ENCODE measurements at places on chromosomes 6 and 20.

DNA sequence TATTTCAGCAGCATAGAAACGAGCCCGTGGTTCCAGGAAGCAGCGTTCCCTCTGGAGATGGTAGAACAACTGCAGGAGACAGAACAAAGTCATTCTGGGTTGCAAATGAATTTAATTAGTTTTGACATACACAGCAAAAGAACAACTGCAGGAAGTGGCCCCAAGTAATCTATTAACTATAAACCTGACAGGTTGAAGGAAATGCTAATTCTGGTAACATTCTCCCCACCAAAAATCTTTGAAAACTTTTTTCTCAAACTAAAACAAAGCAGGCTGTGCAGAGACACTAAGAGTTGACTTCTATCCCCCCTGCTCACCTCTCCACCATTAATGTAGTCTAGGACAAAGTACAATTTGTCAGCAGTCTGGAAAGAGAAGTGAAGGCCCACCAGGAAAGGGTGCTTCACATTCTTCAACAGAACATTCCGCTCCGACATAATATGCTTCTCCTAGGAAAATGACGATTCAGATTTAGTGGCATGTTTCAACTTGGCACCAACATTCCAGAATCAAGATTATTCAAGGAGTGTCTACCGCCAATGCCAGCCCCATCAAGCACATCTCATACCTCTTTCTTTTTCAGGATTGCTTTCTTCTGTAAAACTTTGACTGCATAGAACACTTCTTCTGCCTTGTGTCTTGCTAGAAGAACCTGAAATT, 120.4 kb upstream of the SLC2A12 start:
- no peak for DNase-seq

GRCh38 chr6:139253656-139254055, 38.1 kb downstream of the TXLNB start:
- no peak for DNase-seq

- no peak for DNase-seq
These were observed 295.0 kb downstream of the PKHD1 start for GRCh38 chr6:51792273-51793030.

DNA sequence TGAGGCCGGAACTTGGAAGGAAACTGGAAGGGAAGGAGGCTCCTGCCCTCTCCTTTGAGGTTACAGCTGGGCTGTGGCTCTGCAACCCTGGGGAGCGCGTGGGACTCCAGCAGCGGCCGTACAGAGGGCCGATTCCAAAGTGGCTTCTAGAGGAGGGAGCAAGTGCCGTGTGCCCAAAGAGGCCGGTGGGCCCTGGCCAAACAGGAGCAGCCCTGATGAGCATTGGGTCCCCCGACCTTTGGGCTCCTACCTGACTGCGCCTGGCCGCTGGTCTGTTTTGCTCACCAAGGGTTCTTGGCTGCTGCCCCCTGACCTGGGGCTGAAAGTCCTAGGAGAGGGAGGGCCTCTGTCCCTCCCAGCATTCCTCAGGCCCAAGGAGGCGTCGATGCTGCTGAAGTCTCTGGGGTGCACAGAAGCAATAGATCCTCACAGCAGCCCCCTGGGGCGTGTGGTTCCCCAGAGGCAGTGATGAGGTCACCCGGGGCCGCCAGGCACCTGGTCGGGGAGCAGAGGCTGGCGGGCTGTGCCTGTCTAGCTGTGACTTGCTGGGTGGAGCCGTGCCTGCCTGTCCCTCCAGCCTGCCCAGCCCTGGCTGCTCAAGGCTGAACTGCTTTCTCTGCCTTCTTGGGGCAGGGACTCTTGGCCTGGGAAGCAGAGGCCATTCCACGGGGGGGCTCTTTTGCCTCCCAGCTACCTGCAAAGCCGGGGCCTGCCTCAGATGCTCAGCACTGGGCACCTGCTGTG, 9.8 kb downstream of the RBM38 start:
- DNase-seq: no peak
